Stimulated activated naive CD4-positive, alpha-beta T cell treated with Interleukin-2 at 50 U/mL for 16 hours (primary cell): ENCODE measurements at places on chromosomes 5 and 9.

- DNase-seq = no peak
Measured at GRCh38 chr5:169431386-169431785, 130.4 kb upstream of the SLIT3 start.

GRCh38 chr9:99373912-99374311, 151.8 kb downstream of the SEC61B start:
- no peak for DNase-seq

DNA sequence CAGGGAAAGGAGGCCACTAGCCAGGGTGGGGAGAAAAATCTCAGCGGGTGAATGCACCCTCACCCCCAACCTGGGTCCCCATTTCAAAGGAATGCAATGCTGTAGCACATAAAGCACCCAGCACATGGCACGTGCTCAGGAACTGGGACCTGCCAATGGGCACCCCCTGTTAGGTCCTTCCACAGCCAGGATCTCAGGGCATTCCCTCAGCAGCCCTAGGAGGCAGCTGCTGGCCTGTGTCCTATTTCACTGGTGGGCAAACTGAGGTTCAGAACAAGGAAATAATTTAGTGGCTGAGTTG, 8.8 kb downstream of the DNM1 start:
- no peak for DNase-seq

DNA sequence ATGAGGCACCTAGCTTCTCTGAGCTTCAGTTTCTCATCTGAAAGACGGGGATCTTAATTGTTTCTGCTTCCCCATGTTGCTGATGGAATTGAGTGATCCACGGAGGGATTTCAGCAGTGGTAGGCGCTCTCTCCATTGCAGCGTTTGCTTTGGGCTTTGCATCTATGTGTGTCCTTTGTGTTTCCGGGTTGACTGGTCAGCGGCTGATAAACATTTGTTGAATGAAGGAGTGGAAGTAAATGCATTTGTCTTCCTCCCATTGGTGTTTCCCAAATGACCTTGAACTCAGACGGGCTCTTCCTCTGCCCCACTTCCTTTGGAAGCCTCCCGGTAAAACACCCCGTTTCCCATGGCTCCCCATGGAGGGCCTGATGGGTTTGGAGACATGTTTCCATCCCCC, 117.2 kb downstream of the GAPVD1 start:
- DNase-seq = no peak

GRCh38 chr5:37996918-37997317, 157.1 kb upstream of the GDNF start:
- no peak for DNase-seq
